ENCODE measurements at places on chromosomes 1 and 21.

GRCh38 chr1:3369446-3370076 is 84.9 kb upstream of the ARHGEF16 start:
- DNase-seq, result no peak

DNA sequence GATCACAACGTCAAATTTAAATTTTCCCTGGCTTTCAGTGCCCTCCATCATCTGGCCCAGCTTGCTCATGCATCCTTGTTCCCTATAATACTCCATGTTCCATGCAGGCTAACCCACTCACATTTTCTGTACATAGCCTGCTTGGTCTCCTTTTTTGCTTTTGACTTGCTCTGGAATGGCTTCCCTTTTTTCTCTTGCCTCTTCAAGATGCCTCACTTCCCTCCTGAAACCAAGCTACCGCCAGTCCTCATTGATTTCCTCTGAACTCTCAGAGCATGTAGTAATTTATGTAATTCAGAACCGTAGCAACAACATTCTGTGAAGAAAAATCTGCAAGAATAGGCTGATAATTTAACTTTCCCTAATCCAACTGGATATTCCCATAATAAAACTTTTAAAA is 10.3 kb downstream of the CAP1 start:
- no peak for DNase-seq

- DNase-seq, result no peak
Observed at GRCh38 chr1:55927702-55928290, 651.6 kb downstream of the PLPP3 start.

GRCh38 chr1:221783936-221784335 is 42.0 kb upstream of the DUSP10 start:
- no peak for DNase-seq

All from effector CD4-positive, alpha-beta T cell (primary cell).